ENCODE measurements at places on chromosomes 7 and 10.
A peak's percentile ranks its signal among the peaks of the same experiment; 100 is the strongest.

- no peak for DNase-seq
Measured at GRCh38 chr7:35253460-35253709, 515 bp downstream of the TBX20 start.

GRCh38 chr7:150992051-150992640 lies 1.3 kb downstream of the NOS3 start:
- DNase-seq: no peak

DNA sequence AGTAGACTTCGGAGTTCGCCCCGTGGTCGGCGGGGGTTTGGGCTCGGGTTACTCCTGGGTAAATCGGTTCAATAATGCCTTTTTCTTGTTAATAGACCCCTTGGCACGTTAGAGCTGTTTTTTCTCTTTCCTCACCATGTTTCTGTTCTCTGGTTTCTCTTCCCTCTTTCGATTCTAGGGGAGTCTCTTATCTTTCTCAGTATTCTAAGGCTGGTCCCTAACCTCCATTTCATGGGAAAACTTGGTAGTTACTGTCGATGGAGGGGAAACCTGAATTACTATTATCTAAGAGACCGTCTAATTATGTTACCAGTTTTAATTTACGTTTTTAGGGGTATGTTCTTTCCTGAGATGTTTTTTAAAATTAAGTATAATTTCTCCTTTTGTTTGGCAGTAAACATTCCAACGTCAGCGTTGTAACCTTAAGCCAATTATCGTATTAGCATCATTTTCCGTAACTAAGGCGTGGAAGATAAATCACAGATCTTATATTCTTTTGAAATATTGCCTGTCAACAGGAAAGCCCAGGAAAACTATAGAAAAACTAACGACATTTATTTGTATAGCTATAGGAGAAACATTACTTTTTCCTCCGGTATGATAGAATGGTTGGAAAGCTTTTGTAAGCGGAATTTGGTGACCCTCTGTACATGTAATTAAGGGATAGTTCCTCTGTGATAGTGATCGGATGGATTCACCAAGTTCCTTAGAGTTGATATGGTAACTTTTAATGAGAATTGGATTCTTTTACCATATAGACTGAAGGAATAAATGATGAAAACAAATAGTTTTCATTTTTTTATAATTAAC lies 847 bp downstream of the BTAF1 start:
- no peak for DNase-seq

GRCh38 chr7:158751751-158752150 lies 47.1 kb upstream of the NCAPG2 start:
- no peak for DNase-seq

- DNase-seq: no peak
Measured at GRCh38 chr10:61050120-61050745, 106.2 kb upstream of the RHOBTB1 start.

DNA sequence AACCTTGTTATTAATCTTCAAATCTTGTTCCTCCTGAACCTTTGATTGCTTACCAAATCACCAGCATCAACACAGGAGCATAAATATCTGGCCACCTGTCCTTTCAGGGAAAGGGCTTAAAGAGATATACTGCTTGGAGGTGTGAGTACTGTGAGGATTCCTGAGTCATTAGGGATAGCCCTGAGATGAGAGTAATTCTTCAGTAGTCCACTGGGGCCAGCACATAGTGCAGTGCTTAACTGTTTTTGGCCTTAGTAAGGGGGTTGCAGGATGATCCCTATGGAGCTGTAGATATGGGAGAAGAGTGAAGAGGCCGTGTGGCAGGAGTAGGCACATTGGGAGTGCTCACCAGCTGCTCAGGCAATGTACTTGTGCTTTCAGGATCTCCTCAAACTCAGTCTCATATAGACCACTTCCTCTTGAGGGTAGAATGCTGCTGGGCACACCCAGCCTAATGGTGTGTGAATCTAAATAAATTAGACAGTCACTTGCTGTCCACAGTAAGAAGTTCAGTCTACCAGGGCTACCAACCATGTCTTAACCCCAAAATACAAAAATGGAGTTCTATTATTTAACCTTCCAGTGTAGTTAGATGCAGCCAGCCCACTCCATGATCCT lies 26.5 kb upstream of the GPR141 start:
- no peak for DNase-seq

GRCh38 chr10:102131286-102132170 lies 1.3 kb upstream of the PPRC1 start:
- peak; percentile 37 for DNase-seq

DNA sequence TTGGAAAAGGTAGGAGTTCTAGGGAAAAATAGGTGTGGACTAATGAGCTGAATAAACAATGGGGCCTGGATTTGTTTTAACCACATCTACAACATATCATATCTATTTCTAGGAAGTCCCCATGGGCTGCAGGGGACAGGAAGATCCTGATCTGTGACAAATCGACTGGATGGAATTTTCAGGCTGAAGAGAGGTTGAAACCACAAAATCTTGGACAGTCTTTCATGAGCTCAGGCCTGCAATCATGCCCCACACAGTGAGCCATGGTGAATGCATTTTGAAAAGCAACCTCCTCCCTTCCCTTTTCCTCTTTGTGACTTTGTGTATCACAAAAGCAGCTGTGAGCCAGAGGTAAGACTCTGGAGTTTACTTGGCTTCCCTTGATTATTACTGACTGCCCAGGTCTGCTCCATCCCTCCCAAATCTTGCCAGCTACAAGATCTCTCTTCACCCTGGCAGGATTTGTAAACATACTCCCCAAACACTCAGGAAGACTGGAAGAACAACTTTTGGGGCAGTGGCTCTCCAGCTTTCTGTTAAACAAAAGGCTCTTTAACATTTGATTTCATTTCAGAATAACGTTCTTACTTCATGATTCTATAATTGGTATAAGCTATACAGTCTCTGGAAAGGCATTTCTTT lies 66.4 kb downstream of the ASAH2B start:
- no peak for DNase-seq

- no peak for DNase-seq
Measured at GRCh38 chr10:125967533-125967932, 71.2 kb downstream of the FANK1 start.

- no peak for DNase-seq
Measured at GRCh38 chr10:132077091-132077490, 11.3 kb downstream of the JAKMIP3 start.

DNA sequence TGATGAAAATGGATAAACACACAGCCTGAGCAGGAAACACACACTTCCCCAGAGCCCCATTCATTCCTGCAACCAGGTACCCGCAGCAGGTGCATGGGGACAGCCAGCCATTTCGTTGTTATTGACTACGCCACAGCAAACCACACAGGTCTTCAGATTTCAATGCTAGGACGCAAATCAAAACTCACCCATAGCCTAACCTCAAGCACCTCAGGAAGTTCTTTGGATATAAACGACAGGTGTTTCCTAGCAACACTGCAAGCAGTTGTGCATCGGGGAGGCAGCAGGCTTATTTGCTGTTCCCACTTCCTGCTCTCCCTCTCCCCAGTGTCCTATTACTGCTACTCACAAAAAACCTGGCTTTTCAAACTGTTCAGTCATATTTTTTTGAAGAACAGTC lies 176.5 kb upstream of the FRMD4A start:
- DNase-seq: no peak

- no peak for DNase-seq
Measured at GRCh38 chr10:132514821-132515520, 22.6 kb upstream of the INPP5A start.

GRCh38 chr7:38220452-38220851 lies 42.4 kb downstream of the STARD3NL start:
- no peak for DNase-seq

DNA sequence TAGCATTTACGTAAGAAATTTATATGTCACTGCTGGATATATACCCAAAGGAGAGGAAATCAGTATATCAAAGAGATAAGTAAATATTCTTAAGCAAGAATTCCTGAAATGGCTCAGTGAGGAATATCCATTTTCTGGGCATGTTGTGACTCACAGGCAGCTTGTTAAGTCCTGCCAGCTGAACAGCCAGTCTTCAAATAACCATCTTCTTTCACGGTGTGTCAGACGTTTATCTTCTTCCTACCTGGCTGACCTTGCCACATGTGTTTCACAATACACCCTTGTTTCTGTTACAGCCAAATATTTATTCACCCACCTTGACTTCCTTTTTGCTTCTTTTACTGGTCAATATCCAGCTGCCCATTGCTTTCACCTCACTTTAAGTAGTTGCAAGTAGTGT lies 648.1 kb downstream of the ANKRD7 start:
- DNase-seq: peak; percentile 31

DNA sequence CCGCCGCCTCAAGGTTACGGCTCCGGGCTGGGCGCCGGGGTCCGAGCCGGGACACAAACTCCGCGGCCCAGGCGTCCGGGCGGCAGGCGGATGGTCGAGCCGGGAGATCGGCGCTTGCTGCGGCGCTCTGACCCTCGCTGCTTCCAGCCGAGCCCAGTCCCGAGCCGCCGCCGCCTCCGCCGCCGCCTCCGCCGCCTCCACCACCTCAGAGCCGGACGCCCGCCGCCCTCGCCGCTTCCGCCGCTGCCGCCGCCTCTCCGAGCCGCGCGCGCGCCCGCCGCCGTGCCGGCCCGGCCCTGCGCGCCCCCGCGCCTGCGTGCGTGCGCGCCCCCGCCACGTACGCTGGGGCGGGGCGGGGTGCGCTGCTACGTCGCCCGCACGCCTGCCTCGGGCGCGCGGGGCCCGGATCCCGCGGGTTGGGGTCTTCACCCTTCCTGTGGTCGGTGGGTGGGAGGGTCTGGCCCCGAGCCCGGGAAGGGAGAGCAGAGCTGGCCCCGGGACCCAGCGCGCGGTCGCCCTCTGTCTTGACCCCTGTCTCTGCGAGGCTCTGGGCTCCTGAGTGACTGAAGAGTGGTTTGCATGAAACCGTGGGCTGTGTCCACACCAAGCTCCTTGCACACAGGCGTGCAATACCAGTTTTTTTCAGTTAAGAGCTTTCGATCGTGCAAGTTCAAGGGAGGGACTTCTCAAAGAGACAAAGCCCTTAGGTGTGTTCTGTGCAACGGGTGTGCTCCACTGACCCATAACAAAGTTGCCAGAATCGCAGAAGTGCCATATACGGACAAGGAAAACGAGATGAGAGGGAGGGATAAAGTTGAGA lies at the start of gene SMURF1:
Gene SMURF1 (minus strand): TSS at position 256 of the 820 bp plus-strand sequence. CDS start 328 bp downstream, outside the sequence.
- peak; percentile 23 for DNase-seq

DNA sequence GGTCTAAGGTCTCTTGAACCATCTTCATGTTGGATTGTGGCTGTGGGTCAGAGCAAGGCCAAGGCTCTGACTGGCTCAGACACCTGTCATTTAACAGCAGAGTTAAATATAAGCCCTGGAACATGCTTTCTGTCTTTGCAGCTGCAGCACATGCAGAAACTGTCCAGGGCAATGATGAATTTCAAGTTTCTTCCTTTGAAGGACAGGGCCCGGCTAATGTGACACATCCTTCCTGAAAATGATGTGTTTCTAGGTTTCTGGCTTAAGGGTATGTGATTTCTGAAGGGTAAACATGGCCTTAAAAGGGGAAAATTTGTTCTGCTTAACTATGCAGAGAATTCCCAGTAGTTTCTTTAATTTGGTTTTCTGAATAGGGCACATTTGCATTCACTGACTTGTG lies 34.0 kb upstream of the SLC35B4 start:
- DNase-seq: no peak

DNA sequence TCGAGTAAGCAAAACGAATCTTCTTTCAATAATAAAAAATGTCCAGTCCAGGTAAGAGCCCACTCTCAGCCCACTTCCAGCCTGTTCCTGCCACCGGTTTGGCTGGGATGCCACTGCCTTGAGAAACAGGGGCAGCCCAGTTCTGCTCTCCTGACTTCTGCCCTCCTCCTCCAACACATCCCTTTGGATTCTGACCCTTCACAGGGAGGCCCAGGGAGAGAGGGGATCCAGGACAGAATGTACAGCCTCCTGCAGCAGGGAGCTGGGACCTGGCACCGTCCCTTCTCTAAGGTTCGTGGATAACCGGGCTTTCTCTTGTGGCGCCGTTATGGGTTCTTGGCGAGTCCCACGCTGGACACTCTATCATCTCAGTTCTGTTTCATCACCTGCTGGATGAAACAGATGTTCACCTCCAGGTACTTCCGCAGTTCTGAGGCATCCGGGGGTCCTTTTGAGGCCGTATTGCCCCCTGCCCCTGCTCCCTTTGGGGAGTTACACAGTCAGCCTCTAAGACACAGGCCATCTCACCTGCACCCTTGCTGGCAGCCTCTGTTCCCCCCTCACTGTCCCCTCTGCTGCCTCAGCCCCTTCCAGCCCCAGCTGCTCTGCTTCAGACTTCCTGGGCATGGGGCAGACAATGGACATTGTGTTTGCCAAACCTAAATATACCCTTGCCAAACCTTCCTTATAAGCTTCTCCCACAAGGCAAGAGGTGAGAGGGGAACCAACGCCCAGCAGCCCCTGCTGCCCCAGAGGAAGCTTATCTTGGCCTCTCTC lies 203.8 kb upstream of the ZMIZ1 start:
- DNase-seq: no peak

DNA sequence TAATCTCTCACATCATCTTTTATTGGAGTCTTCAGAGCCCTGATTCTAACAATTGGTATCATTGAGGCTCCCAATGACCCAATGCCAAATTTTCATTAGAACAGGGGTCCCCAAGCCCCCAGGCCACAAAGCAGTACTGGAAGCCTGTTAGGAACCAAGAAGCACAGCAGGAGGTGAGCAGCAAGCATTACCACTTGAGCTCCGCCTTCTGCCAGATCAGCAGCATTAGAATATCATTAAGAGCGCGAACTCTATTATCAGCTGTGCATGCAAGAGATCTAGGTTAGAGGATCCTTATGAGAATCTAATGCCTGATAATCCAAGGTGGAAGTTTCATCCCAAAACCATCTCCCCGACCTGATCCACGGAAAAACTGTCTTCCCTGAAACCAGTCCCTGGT lies 23.1 kb downstream of the KIF5B start:
- no peak for DNase-seq

DNA sequence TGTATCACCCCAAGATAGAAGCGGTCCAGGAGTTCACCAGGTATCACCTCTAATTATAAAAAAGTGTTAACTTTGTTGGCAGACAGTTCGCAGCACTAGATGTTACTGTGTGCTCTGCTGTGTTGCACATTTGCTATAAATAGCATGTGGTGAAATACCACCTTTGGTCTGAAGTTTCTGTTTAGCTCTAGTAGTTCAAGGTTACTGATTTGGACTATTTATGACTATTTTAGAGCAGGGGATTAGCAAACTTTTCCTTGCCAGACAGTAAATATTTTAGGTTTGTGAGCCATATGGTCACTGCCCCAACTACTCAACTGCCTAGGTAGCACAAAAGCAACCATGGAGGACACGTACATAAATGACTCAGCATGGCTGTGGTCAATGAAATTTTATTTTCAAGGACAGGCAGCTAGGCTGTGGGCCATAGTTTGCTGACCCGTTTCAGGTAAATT lies 16.5 kb downstream of the DENND10 start:
- DNase-seq: peak; percentile 96
